Thoracic aorta (tissue), 2 donors: ENCODE measurements at places on chromosomes 6 and 20. TPM values are rescaled to one million over a fixed set of nuclear protein-coding genes. Genes with fewer than 3 reads are reported as not detected.

Gene ZNF165
- total RNA-seq: not detected

Gene FNDC11
- total RNA-seq: 0.54 TPM

DNA sequence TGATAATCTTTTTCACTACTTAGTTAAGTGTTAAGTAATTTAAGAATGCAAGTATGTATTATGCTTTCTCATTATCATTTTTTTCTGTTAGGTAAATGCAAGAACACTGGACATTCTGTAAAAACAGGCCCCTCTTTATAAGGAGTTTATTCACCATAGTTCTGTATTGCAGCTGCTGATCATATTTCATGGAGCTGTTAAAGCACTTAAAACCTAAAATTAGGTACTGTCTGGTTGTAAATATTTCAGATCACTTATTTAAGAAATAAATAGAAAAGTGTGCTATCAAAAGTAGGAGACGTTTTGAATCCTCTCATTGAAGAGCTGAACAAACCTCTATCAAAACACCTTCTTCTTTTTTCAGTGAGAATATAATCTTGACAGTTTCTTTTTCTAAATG is 3.9 kb downstream of the EYA4 start:
- no peaks in the 10 kb centered on the region for H3K36me3 ChIP-seq
- no peak for DNase-seq
- H3K4me3 ChIP-seq: no peak overlapping the region
- H3K4me1 ChIP-seq: peaks cover 5% of the 10 kb centered on the region
- peaks cover 9% of the 10 kb centered on the region for H3K27me3 ChIP-seq

GRCh38 chr20:37525810-37526209 is 1.9 kb downstream of the BLCAP start:
- H3K27ac ChIP-seq: no peak overlapping the region
- H3K4me3 ChIP-seq: no peak overlapping the region
- no peak for DNase-seq
- H3K36me3 ChIP-seq: peaks cover 3% of the 10 kb centered on the region
- H3K4me1 ChIP-seq: peaks cover 22% of the 10 kb centered on the region

DNA sequence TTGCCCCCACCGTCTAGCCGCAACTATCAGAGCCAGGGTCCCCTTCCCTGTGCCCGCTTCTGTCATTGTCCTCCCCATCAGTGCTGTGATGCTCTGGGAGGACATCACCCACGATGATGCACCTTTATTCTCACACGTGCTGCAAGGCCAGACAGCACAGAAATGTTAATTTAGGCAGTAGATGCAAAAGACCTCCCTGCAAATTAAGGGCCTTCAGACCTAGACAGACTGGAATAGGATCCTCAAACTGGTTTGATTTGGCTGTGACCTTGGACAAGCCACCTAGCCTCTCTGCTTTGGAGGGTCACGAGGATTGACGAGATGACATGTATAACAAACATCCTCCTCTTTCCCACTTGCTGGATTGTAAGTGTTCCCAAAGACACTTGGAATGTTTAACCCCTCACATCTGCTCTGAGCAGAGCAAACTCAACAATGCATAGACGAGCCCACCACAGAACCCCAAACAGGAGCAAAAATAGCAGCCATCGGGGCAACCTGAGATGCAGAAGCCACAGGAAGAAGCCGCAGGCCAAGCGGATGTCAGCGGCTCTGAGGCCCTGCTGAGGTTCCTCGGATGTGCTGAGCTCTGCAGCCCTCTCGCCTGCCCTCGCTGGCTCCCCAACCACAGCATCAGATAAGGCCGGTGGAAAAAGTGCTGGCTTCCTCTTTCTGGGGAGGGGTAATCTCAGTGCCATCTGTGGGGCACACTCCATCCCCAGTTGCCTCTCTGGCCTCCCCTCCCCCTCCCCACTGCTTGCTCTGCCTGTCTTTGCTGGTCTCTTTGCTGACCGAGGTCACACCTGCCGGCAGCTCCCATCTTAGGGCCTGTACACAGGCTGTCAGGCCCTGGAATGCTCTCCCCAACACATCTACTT is 35.3 kb downstream of the TOX2 start:
- H3K36me3 ChIP-seq: no peaks in the 10 kb centered on the region
- no peak overlapping the region for H3K4me3 ChIP-seq
- H3K27me3 ChIP-seq: no peaks in the 10 kb centered on the region
- no peak overlapping the region for H3K27ac ChIP-seq
- DNase-seq: no peak
- H3K4me1 ChIP-seq: peaks cover 10% of the 10 kb centered on the region

- H3K4me1 ChIP-seq: peaks cover 59% of the 10 kb centered on the region
- no peak for DNase-seq
- H3K27me3 ChIP-seq: no peaks in the 10 kb centered on the region
- H3K27ac ChIP-seq: peak overlapping the region; percentile 57
Measured at GRCh38 chr6:139588734-139589593, 214.5 kb upstream of the CITED2 start.

DNA sequence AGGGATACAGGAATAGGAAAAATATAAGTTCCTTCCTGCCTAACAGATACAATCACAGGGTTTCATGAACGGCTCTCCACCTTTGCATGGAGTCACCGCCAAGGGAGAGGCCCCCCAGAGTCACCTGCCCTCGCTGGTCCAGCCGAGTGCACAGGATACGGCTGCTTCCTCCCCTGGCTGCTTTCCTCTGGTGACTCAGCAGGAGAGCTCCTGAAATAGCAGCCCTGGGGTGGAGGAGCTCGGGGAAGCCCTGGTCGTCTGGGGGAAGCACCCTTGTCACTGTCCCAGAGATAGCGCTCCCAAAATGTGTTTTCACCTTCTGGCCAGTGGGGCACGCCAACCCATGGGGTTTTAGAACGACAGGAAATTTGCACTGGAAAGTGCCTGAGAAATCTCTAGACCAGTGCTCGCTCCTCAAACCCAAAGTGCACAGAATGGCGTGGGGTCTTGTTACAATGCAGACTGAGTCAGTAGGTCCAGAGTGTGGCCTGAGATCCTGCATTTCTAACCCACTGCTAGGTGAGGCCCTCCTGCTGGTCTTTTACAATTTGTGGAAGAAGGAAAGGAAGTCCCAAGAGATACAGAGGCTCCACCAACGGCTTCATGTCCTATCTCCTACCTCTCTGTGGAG is 35.9 kb upstream of the FAM50B start:
- H3K4me1 ChIP-seq: peaks cover 21% of the 10 kb centered on the region
- DNase-seq: no peak
- H3K36me3 ChIP-seq: no peaks in the 10 kb centered on the region
- peak overlapping the region; percentile 47 for H3K4me3 ChIP-seq
